ENCODE measurements at places on chromosomes 2 and 18. TPM values are rescaled to one million over a fixed set of nuclear protein-coding genes. Genes with fewer than 3 reads are reported as not detected.

- no peak overlapping the region for H3K27ac ChIP-seq
- H3K27me3 ChIP-seq, result no peaks in the 10 kb centered on the region
- H3K36me3 ChIP-seq, result no peaks in the 10 kb centered on the region
- H3K4me3 ChIP-seq, result no peak overlapping the region
- H3K4me1 ChIP-seq, result no peaks in the 10 kb centered on the region
These were observed 351.9 kb downstream of the CDH2 start for GRCh38 chr18:27824841-27825681.

- no peak overlapping the region for H3K27ac ChIP-seq
- H3K4me3 ChIP-seq, result no peak overlapping the region
These were observed 341.7 kb downstream of the PTPRM start for GRCh38 chr18:7908681-7909299.

The LBX2 gene
- total RNA-seq, result 0.17 TPM

The RMC1 gene
- total RNA-seq, result 14.6 TPM

The PPM1B gene
- total RNA-seq, result 56.7 TPM

GRCh38 chr2:172253190-172254052, 150.7 kb upstream of the DLX2 start:
- H3K27ac ChIP-seq, result peak overlapping the region; percentile 71
- H3K4me1 ChIP-seq, result no peaks in the 10 kb centered on the region
- H3K36me3 ChIP-seq, result no peaks in the 10 kb centered on the region
- DNase-seq, result peak; percentile 59

The CHST9 gene
- 4.1 TPM for total RNA-seq

DNA sequence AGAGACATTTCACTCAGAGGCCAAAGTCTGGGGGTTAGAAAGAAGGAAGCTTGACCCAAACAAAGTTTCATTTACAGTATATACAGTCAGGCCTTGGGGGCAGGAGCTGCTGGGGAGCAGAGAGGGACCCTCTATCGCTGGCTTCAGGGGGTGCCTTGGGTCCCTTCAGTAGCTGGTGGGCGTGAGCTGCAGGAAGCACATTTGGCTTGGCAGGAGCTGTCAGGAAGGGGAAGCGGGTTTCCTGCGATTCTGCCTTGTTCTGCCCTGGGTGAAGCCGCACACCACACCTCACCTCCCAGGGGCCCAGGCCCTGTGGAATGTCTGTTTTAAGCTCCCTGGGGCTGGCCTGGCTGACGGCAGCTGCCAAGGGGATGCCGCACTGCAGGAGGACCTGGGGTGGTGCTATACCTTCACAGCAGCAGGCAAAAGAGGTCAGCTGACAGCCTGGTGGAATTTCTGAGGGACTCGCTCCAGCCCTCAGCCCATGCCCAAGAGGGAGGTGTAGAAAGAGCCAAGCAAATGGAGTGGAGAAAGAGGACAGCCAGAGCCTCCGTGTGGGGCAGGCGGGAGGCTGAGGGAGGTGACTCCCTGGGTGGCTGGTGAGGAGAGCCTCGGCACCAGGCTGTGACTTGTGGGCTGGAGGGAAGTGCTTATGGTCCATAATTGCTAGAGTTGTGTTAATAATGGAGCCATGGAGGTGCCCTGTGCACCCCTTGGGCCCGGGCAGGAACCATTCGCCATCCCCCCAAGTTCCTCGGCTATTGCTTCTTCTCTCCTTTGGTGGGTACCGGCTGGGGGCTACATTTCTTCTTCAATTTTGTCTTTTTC, 43.9 kb downstream of the PSD4 start:
- no peak overlapping the region for H3K4me3 ChIP-seq
- no peaks in the 10 kb centered on the region for H3K36me3 ChIP-seq
- no peaks in the 10 kb centered on the region for H3K27me3 ChIP-seq
- H3K27ac ChIP-seq, result peak overlapping the region; percentile 55
- peak; percentile 54 for DNase-seq
- H3K4me1 ChIP-seq, result peaks cover 37% of the 10 kb centered on the region

- no peak overlapping the region for H3K27ac ChIP-seq
- no peak overlapping the region for H3K4me3 ChIP-seq
- peaks cover 33% of the 10 kb centered on the region for H3K4me1 ChIP-seq
- no peak for DNase-seq
- no peaks in the 10 kb centered on the region for H3K27me3 ChIP-seq
These were observed 13.0 kb upstream of the IL1RN start for GRCh38 chr2:113114224-113114945.

GRCh38 chr2:99404797-99405669, 67.8 kb downstream of the EIF5B start:
- H3K4me1 ChIP-seq, result no peaks in the 10 kb centered on the region
- peak overlapping the region; percentile 36 for H3K27ac ChIP-seq
- no peak for DNase-seq
- peaks cover 78% of the 10 kb centered on the region for H3K36me3 ChIP-seq
- no peak overlapping the region for H3K4me3 ChIP-seq

DNA sequence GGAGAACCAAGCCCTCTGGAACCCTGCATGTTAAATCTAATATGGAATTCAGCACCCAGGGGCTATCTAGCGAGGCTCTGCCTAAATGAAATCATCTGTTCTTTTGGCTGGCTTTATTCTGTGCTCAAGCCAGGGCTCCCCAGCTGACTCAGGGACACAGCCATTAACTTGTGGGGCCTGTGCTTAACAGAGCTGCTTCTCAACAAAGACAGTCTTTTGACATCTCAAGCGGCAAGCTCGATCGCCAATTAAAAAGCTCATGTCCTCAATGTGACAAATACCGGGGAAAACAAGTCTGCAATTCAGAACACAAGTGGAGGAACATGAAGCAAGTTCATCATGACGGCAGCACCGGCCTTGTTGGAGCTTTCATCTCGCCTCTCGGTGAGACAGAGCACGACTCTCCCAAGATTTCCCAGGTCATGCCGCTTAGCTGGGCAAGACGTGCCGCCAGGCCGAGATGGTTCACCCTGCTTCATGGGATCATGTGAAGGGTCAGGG, 64.9 kb downstream of the KLHL29 start:
- H3K27me3 ChIP-seq, result no peaks in the 10 kb centered on the region
- peaks cover 37% of the 10 kb centered on the region for H3K4me1 ChIP-seq
- no peaks in the 10 kb centered on the region for H3K36me3 ChIP-seq
- no peak overlapping the region for H3K4me3 ChIP-seq

The PTH2R gene
- total RNA-seq, result not detected

GRCh38 chr18:43596105-43596712, 318.9 kb upstream of the SYT4 start:
- no peaks in the 10 kb centered on the region for H3K36me3 ChIP-seq
- H3K4me3 ChIP-seq, result no peak overlapping the region
- H3K27me3 ChIP-seq, result no peaks in the 10 kb centered on the region
- H3K27ac ChIP-seq, result no peak overlapping the region
- no peak for DNase-seq

DNA sequence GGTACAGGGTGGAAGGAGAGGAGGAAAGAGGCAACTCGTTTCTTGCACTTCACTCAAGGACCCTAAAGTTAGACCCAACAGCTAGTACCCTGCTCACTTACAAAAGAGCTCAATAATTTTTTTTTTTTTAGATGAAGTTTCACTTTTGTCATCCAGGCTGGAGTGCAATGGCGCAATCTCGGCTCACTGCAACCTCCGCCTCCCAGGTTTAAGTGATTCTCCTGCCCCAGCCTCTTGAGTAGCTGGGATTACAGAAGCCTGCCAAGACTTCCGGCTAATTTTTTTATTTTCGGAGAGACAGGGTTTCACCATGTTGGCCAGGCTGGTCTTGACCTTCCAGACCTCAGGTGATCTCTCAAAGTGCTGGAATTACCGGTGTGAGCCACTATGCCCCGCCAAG, 4.1 kb downstream of the ASB3 start:
- H3K4me1 ChIP-seq, result peaks cover 15% of the 10 kb centered on the region
- no peak for DNase-seq
- no peak overlapping the region for H3K27ac ChIP-seq
- H3K4me3 ChIP-seq, result no peak overlapping the region

GRCh38 chr2:176494949-176495353, 225.7 kb downstream of the MTX2 start:
- DNase-seq, result no peak
- peaks cover 26% of the 10 kb centered on the region for H3K4me1 ChIP-seq
- no peak overlapping the region for H3K4me3 ChIP-seq
- peaks cover 8% of the 10 kb centered on the region for H3K27me3 ChIP-seq

The OSR1 gene
- total RNA-seq, result 4.6 TPM

- H3K36me3 ChIP-seq, result no peaks in the 10 kb centered on the region
- peaks cover 9% of the 10 kb centered on the region for H3K4me1 ChIP-seq
- H3K27ac ChIP-seq, result peak overlapping the region; percentile 86
- H3K27me3 ChIP-seq, result no peaks in the 10 kb centered on the region
These were observed 817 bp downstream of the DSC2 start for GRCh38 chr18:31101183-31102024.

- H3K36me3 ChIP-seq, result no peaks in the 10 kb centered on the region
- H3K27me3 ChIP-seq, result no peaks in the 10 kb centered on the region
- H3K27ac ChIP-seq, result no peak overlapping the region
These were observed 96.8 kb downstream of the UBE2E3 start for GRCh38 chr2:181077128-181077709.

The TFCP2L1 gene
- total RNA-seq, result 0.25 TPM

DNA sequence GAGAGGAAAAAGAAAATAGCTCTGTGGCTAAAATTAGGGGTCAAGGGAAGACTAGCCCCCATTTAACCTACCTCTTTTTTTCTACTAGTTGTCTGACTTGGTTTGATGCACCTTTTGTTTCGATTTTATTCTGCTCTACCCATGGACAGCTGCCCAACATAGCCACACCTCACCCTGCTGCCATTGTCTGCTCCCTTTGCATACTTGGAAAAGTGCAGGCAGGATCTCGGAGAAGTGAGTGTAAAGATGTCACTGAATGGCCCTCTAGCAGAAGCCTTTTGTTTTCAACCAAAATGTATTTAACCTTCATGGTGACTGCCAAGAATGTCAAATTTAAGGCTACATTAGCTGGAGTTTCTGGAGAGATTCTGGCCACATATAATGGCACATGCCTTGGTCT, 62.9 kb downstream of the SETBP1 start:
- H3K36me3 ChIP-seq, result no peaks in the 10 kb centered on the region
- DNase-seq, result no peak
- H3K27ac ChIP-seq, result peak overlapping the region; percentile 50
- H3K4me3 ChIP-seq, result no peak overlapping the region
- no peaks in the 10 kb centered on the region for H3K27me3 ChIP-seq

GRCh38 chr18:80181642-80182461, 65.5 kb downstream of the PARD6G start:
- no peak overlapping the region for H3K4me3 ChIP-seq
- DNase-seq, result no peak
- H3K4me1 ChIP-seq, result no peaks in the 10 kb centered on the region

GRCh38 chr2:241842620-241843211, 16.0 kb downstream of the PDCD1 start:
- no peaks in the 10 kb centered on the region for H3K36me3 ChIP-seq
- no peaks in the 10 kb centered on the region for H3K4me1 ChIP-seq
- peak overlapping the region; percentile 48 for H3K4me3 ChIP-seq
- DNase-seq, result peak; percentile 77
- peak overlapping the region; percentile 78 for H3K27ac ChIP-seq

- no peaks in the 10 kb centered on the region for H3K27me3 ChIP-seq
- no peak for DNase-seq
- H3K4me1 ChIP-seq, result no peaks in the 10 kb centered on the region
- no peak overlapping the region for H3K27ac ChIP-seq
- H3K4me3 ChIP-seq, result no peak overlapping the region
These were observed 14.8 kb upstream of the UXS1 start for GRCh38 chr2:106208874-106209273.

GRCh38 chr2:197131558-197131855, 179.1 kb downstream of the ANKRD44 start:
- H3K4me3 ChIP-seq, result no peak overlapping the region
- peaks cover 7% of the 10 kb centered on the region for H3K4me1 ChIP-seq
- no peak overlapping the region for H3K27ac ChIP-seq

The LIPG gene
- 0.32 TPM for total RNA-seq

GRCh38 chr18:44895176-44895798, 214.6 kb downstream of the SETBP1 start:
- H3K4me1 ChIP-seq, result peaks cover 11% of the 10 kb centered on the region
- DNase-seq, result peak; percentile 50
- no peak overlapping the region for H3K4me3 ChIP-seq
- H3K36me3 ChIP-seq, result no peaks in the 10 kb centered on the region

DNA sequence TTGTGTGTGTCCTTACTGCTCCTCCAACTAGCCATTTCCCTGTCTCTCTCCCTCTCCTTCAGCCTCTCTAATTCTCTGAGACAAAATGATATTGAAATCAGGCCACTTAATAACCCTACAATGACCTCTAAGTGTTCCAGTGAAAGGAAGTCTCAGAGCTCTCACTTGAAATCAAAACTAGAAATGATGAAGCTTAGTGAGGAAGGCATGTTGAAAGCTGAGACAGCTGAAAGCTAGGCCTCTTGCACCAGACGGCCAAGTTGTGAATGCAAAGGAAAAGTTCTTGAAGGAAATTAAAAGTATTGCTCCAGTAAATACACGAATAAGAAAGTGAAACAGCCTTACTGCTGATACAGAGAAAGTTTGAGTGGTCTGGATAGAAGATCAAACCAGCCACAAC, 72.9 kb downstream of the PRKCE start:
- H3K4me3 ChIP-seq, result no peak overlapping the region
- peaks cover 7% of the 10 kb centered on the region for H3K4me1 ChIP-seq
- H3K27ac ChIP-seq, result no peak overlapping the region
- no peaks in the 10 kb centered on the region for H3K27me3 ChIP-seq

GRCh38 chr2:213010106-213010779, 141.2 kb downstream of the IKZF2 start:
- H3K27ac ChIP-seq, result no peak overlapping the region
- peaks cover 17% of the 10 kb centered on the region for H3K36me3 ChIP-seq
- no peaks in the 10 kb centered on the region for H3K4me1 ChIP-seq
- no peak for DNase-seq
- no peak overlapping the region for H3K4me3 ChIP-seq

The CCDC141 gene
- total RNA-seq, result 58.1 TPM

GRCh38 chr2:60339286-60339685, 214.2 kb downstream of the BCL11A start:
- DNase-seq, result no peak
- no peak overlapping the region for H3K4me3 ChIP-seq
- no peaks in the 10 kb centered on the region for H3K27me3 ChIP-seq
- H3K27ac ChIP-seq, result no peak overlapping the region
- H3K4me1 ChIP-seq, result no peaks in the 10 kb centered on the region

The TMEM237 gene
- 17.1 TPM for total RNA-seq
